Testis (tissue), 5 donors: ENCODE measurements at places on chromosomes 1 and 21.

DNA sequence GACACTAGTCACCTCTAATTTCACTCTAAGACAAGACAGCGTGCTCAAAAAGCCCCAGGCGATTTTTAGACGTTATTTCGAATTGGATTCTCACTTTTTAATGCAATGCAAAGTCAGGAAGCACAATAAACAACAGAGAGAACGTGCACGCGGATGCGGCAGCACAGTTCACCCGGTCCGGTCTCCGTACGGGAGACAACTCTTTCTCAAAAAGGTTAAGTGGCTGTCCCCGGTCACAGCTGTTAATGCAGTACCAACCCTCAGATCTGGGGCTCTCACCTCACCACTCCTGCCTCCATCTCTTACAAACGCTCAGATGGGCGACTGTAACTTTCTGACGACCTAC, 1.2 kb downstream of the HP1BP3 start:
- no peak for DNase-seq

- no peak for DNase-seq
These were observed 29.6 kb downstream of the CHIA start for GRCh38 chr1:111320066-111320879.

DNA sequence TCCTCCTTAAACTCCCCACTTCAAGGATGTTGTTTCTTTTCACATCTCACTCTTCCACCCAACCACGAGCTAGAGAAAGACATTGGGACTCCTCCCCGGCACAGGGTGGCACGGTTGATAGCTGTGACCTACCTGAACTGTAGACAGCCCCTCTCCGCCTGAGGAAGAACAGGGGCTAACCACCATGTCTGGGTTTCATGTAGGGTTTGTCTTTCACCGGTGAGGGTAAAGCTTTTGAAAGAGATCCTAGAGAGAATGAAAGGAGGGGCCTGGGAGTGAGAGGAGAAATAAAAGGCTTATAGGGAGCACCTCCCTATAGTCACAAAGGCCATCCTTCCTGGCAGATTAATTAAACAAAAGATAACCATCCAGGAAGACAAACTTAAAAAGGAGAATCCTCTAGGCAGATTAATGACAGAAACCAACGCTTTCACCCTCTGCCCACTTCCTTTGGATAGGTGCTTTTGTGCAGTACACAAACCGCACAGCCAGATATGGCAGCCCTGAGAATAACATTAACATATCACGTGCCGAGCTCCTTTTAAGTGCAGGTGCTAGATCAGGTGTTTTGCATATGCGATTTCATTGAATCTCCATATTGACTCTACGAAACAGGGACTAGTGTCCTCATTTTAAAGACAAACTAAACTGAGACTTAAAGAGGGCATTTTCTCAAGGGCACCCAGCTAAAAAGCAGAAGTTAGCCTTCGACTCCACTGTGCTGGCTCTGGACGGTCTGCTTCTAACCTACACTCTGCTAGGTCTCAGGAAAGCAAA, 178.1 kb upstream of the RUNX1 start:
- DNase-seq = no peak

DNA sequence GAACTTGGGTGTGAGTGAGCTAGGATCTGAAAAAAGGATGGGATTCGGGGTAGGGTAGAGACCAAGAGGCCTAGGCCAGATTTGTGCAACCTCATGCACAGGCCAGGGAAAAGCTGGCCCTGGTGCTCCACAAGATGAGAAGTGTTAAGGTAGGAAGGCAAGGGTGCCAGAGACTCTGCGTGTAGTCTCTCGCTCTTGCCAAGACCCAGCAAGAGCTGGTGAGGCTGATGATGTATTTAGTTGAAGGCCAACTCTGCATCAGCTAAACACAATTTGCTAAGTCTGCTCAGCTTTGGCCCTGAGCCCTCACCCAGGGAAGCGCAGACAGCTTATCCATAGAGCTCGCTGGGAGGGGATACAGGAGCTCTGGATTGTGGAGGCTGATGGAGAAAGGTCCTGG, 26.6 kb upstream of the SOX13 start:
- DNase-seq = no peak

GRCh38 chr1:25556791-25557476, 13.5 kb downstream of the LDLRAP1 start:
- DNase-seq = no peak

DNA sequence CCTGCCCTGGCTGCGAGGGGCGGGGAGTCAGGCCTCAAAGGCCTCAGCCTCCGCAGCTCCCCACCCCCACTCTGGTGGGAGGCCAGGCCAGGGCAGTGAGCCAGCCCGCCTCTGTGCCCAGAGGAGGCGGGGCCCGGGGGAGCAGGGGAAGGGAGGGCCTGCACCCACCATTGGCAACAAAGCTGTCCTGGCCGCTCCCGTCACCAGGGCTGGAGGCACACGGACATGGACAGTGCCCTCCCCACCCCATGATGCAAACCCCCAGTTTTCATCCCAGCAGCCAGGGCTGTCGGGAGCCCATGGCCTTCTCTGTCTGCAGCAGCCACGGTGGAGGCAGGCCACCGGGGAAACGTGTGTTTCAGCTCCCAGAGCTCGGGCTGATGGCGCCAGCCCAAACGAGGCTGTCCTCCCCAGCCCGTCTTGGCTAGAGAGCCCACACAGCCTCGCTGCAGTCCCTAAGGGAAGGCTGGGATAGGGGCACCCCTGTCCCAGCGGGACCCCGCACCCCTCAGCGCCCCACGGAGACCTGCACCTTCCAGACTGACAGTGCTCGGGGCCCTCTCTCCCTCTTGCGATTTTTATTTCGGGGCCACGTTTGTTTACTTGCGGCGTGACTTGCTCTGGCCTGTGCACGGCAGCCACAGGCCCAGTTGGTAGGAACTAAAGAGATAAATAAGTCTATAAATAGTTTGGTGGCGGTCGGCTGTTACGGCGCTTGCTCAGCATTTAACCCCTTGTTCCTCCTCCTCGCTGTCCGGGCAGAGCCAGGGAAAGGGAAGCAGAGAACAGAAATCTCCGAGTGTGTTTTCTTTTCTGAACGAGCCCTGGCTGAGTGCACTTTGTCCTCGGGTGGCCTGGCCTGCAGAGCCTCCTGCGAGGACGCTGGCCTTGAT, 101.8 kb downstream of the PRDM16 start:
- peak; percentile 84 for DNase-seq

- no peak for DNase-seq
These were observed 474.0 kb downstream of the LTN1 start for GRCh38 chr21:28518630-28519029.

DNA sequence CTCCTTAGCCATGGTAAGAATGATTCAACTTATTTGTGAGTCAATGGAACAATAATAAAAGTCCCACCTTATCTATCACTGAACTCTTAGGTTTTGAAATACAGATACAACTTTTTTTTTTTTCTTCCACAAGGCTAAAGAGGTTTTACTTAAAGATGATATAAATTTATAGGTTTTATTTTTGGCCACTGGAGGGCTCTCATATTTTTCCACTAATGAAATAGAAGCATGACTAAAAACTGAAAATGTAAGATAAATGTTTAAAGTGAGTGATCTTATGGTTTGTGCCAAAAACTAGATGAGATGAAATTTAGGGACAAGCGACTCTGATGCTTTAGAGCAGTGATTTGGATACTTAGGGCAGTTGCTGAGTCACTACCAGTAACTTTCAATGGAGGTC, 499.0 kb downstream of the NUF2 start:
- no peak for DNase-seq

- no peak for DNase-seq
These were observed 27.7 kb downstream of the RPL5 start for GRCh38 chr1:92859400-92860039.

DNA sequence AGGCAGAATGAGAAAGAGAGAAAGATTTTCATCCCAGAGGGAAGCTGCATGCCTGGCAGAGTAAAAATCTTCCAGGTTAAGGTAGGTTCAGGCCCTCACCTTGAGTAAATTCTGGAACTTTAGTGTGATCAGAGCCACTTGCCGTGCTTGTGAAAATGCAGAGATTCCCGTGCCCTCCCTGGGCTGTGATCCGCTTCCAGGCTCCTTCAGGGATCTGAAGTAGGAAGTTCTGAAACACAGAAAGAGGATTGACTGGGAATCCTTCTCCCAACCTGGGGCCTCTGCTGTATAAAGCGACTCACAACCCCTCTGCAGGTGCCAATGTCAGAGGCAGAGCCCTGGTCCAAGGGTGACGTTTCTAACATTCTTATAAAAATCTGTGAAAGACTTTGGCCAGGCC, 26.6 kb downstream of the NUAK2 start:
- no peak for DNase-seq

GRCh38 chr1:156431769-156432668, 63.0 kb downstream of the RHBG start:
- no peak for DNase-seq

GRCh38 chr1:94528299-94528698, 13.3 kb downstream of the F3 start:
- no peak for DNase-seq

GRCh38 chr1:223363057-223363855, 720 bp downstream of the SUSD4 start:
- DNase-seq = peak; percentile 49

GRCh38 chr1:2115702-2116341, 65.6 kb downstream of the PRKCZ start:
- no peak for DNase-seq

DNA sequence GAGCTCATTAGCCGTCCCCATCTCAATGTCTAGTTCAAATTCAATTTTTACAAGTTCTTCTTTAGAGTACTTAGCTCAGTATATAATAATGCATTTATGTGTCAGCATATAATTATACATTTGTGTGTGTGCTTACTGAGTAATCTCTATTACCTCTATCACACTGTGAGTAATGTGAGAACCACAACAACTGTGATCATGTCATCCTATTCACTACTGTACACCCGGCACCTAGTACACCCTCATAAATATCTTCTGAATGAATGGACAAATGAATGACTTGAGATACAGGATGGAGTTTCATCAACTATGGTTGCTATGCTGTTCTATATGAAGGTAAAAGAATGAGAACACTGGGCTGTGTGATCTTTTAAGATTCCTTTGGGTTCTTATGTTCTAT, 124.0 kb downstream of the GPATCH2 start:
- DNase-seq = no peak

DNA sequence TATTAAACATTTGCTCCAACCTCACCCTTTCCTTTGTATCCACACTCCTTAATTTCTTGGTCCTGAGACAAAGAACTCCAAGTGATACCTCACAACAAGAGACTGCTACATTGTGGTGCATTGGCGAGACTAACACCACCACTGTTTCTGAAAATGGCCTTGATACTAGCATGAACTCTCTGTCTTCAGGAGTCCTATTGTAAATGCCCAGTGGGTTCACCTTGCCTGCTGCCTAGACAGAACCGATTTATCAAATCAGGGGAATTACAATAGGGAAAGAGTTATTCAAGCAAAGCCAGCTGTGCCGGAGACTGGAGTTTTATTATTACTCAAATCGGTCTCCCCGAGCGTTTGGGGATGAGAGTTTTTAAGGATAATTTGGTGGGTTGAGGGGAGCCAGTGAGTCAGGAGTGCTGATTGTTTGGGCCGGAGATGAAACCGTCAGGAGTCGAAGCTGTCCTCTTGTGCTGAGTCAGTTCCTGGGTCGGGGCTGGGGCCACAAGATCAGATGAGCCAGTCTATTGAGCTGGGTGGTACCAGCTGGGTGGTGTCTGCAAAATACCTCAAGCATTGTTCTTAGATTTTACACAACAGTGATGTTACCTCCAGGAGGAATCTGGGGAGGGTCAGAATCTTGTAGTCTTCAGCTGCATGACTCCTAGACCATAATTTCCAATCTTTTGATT, 83.1 kb downstream of the DESI2 start:
- DNase-seq = no peak

- DNase-seq = peak; percentile 37
These were observed at the start of gene TRAF3IP3 for GRCh38 chr1:209755926-209756614. Gene TRAF3IP3, plus strand, starts transcription at chr1:209756053. Its CDS starts 3,987 bp downstream, at chr1:209760040.

- no peak for DNase-seq
These were observed 26.4 kb downstream of the SNX27 start for GRCh38 chr1:151638074-151638775.

- DNase-seq = no peak
These were observed 104.8 kb upstream of the SLC25A33 start for GRCh38 chr1:9434247-9435152.

GRCh38 chr21:25813917-25814316, 79.1 kb downstream of the GABPA start:
- no peak for DNase-seq

- DNase-seq = no peak
These were observed 1.2 kb downstream of the RERE start for GRCh38 chr1:8816264-8816663.

- no peak for DNase-seq
These were observed 79.4 kb upstream of the SELENON start for GRCh38 chr1:25720624-25721023.

DNA sequence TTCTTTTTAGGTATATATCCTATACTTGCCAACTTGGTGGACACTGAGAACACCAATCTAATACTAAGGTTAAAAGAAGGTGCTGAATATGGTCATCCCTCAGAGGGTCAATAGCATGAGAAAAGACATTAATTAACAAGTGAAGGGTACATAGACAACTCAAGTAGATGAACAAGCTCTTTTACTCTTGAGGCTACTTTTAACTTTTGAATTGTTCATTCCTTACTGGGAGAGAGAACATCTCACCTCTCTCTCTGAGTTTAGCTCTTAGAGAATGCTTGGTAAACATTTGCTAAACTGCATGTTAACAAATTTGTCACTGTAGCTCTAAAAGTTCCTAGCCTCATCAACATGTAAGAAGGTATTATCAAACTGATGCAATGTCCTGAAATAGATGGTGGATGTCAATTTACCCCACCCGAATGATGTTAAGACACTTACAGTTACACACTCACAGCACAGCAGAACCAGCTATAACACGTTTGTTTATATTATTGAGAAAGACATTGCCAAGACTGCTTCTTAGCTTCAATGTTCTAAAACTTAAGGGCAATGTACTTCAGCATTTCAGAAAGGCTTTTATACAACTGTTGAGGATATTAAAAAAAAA, 35.9 kb downstream of the HEATR1 start:
- no peak for DNase-seq

GRCh38 chr1:27154469-27154990, 395 bp downstream of the SLC9A1 start:
- no peak for DNase-seq

- no peak for DNase-seq
These were observed 166.9 kb upstream of the SYT6 start for GRCh38 chr1:114320586-114320985.

DNA sequence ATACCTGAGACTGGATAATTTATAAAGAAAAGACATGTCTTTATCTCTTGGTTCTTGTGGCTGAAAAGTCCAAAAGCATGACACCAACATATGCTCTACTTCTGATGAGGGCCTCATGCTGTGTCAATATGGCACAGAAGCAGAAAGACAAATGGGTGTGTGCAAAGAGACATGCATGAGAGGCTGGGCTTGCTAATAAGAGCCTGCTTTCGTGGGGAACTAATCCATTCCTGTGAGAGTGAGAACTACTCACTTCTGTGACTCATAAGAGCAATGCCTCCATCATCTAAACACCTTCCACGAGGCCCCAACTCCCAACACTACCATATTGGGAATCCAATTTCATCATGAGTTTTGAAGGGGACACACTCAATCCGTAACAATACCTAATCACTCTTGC, 340.0 kb upstream of the DUSP10 start:
- no peak for DNase-seq
